Stimulated activated CD8-positive, alpha-beta memory T cell treated with anti-CD3 and anti-CD28 coated beads, Interleukin-2, amount 100 ng/mL, for 48 hours (primary cell): ENCODE measurements at places on chromosomes 3 and 15.

DNA sequence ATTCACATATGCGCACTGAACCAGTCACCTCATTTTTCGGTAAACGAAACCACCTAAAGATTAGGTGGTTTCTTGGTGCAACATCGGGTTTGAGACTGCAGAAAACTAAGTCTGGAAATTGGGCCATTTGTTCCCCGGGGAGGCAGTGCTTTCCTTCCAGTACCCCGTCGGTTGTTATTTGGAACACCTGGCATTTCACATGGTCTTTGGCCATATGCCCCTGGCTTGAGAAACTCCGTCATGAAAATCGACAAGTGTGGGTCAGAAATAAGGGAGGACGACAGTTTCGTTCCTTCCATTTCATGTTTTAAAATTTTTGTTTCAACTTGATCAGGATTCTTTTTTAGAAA is 544 bp upstream of the GATM start:
- no peak for DNase-seq

DNA sequence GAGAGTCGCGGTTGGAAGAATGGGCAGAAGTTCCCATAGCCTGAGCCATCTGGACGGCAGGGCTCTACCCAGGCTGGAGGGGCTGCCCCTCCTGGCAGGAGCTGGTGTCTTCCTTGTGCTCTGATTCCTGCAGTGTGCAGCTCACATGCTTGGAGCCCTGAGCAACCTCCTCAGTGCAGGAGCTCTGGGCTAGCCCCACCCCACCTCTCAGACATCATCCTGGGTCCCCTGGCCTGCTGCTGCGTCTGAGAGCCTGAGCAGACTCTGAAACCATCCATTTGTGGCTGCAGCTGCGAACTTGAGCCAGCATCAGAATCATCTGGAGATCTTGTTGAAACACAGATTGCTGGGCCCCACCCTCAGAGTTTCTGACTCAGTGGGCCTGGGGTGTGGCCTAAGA is 42.8 kb downstream of the POMGNT2 start:
- DNase-seq: no peak

DNA sequence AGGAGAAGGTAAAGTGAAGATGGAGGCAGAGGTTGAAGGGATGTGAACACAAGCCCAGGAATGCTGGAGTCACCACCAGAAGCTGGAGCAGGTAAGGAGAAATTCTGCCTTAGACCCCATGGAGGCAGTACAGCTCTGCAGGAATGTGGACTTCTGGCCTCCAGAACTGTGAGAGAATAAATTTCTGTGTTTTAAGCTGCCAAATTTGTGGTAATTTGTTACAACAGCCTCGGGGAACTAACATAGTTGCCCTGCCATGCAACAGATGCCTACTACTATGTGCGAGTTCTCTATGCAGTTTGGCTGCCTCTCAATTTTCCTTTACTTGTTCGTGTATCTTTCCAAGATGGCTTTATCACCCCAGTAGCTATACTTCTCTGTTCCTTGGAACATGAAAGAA is 394.1 kb downstream of the TUSC7 start:
- no peak for DNase-seq

GRCh38 chr3:50122661-50123391 is 32.3 kb upstream of the SEMA3F start:
- no peak for DNase-seq

- DNase-seq: no peak
Measured at GRCh38 chr15:72536506-72536905, 62.4 kb downstream of the ARIH1 start.

- no peak for DNase-seq
Measured at GRCh38 chr3:127746400-127747057, 73.8 kb downstream of the ABTB1 start.
